Kidney epithelial cell (primary cell): ENCODE measurements at places on chromosomes 12 and 14.

DNA sequence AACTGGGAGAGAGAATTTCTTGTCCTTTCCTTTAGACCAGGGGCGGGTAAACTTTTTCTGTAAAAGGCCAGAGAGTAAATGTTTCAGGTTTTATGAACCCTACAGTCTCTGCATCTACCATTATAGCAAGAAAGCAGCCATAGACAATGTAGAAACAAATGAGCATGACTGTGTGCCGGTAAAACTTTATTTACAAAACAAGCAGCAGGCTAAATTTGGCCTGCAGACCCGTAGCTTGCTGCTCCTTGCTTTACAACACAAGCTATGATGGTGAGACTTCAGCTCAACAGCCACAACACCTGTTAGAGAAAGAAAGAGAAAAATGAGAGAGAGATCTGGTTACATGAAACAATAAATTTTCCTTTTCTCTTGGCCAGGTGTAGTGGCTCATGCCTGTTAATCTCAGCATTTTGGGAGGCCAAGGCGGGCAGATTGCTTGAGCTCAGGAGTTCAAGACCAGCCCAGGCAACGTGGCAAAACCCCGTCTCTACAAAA lies 4.2 kb upstream of the CDC42BPB start:
- no peak for DNase-seq

DNA sequence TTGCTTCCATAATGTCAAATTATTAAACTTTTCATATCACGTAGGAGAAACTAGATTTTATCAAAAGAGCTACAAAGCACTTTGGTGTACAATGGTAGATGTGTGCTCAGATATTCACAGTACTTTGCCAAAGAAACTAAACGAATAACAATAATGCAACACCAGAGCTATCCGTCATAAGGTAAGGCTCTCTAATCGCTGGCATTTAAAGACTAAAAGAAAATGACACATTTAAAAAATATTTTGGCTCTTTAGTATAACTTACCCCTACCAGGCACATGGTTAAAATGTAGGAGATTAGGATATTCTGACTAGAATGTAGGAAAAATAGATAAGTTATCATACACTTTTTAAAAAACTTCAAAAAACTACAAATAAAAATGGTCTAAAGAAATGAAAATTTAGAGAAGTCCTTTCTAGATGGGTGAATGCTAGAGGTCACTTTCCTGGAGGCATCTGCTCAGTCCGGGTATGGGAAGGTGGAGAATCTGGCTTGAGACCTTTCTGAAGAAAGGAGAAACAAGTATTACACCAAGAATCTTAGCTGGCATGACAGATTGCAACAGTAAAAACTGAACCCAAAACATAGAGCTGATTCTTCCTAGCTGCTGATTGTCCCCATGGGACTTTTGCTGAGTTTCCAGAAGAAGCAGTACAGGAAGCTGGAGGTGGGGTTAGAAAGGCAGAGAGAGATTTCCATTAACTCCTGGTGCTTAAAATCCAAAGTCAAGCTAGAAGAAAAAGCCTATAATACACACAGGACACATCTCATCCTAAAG lies 67.9 kb downstream of the FAR2 start:
- DNase-seq: no peak

DNA sequence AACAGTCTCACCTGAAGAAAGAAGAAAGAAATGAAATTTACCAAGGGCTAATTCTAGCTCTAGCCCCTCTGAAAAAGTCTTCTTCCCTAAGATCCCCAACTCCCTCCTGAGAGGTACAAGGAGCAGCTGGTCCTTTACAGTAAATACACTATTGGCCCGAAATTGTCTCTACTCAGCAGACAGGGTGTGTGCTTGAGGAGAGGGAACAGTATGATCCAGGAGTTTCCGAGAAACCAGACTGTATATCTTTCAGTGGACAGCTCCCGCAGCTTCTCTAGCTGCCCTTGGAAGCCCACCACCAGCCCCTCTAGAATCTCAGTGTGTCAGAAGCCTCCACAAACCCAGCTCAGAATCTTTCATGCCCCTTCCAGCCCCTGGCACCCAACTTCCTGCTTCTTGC lies 8.1 kb downstream of the GPR84 start:
- no peak for DNase-seq

DNA sequence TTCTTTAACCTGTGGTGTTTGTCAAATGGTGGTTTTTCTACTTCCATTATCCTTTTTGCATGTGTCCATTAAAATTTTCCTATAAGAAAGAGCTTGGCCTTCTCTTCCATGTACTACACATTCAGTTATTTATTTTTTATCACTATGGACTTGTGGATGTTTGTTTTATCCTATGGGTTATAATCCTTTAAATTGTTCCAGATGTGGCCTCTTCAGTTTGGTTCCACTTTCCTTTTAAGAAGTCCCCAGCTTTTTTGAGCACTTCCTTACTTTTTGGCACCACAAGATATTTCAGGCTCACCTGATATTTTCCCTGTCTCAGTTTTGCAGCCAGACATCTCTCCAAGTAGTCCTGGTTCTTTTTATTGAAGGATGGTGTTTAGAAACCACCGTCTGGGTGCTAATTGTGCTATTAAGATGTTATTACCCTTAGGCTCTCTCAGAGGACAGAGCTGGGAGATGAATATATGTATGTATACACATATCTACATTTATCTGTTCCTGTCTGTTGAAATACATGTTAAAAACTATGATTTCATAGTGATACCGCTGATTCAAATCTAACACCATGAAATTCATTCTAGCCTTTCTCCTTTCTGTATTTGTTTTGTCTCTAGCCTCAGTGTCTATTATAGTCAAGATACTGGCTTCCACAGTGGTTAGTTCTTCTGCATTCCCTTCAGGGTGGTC lies 408.5 kb upstream of the RGS6 start:
- DNase-seq: no peak

DNA sequence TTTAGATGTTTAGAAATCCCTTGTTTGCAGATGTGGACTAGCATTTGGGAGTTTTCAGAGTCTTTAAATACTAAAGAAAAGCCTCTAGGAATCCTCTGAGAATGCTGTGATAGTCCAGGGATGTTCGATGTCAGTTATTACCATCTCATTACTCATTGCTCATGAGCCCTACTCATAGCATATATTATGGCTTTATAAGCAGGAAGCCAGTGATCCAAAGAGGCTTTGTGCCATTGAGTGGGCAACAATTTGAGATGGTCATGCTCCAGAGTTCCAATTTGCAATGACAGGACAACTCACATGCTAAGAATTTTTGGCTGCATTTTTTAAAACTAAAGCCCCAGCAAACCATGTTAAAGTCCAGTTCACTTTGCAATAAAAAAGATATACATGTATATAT lies 163.0 kb downstream of the OTOGL start:
- peak; percentile 44 for DNase-seq

DNA sequence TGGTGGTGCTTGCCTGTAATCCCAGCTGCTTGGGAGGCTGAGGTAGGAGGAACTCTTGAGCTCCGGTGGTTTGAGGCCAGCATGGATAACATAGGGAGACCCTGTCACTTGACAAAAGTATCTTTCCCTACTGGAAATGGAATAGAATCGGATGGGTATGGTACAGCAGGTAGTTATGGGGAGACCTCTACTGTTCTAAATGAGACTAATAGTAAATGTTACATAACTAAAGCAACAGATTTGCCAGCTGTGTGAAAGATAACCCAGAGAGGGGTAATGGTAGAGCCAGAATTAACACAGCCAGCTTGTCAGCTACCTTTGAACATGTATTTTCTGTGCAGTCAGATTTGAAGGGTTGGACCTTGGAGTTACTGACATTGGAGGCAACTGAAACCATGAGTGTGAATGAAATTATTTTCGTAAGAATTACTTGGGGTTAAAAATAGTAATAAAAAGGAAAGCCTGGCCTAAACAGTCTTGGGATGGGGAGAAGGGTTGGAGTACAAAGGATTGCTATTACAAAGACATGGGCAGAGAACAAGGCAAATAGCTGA lies 21.7 kb upstream of the NUP107 start:
- DNase-seq: no peak

- DNase-seq: no peak
Observed at GRCh38 chr14:54659365-54659764, 92.4 kb downstream of the SAMD4A start.

DNA sequence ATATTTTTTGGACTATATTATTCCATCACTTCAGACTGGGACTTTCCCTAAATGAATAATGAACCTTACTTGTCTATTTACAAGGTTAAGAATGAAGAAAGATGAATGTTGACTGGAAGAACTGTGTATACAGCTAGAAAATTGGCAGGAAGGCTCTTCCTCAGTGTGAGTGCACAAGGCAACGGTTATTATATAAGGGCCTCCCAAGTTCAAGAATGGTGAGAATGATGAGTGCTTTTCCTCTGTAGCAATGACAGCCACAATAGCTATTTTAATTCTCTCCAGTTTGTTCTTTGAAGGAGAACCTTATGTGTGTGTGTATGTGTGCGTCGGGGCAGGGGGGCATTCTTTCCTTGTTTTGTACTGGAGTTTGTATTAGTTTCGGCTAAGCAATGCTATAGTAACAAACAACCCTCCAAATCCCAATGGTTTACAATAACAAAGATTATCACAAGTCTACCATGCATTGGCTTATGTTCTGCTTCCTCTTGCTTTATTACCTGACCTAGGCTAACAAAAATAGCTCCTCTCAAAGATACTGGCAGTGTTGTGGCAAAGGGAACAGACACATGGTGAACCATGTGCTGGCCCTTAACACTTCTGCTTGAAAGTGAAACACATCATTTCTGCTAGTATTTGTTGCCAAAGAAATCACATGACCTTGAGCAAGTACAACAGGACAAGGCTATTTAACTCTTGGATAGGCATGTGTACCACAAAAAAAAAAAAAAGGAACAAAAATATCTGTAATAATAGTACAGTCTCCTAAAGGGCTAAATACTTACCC lies 139.5 kb downstream of the RMST start:
- DNase-seq: no peak

DNA sequence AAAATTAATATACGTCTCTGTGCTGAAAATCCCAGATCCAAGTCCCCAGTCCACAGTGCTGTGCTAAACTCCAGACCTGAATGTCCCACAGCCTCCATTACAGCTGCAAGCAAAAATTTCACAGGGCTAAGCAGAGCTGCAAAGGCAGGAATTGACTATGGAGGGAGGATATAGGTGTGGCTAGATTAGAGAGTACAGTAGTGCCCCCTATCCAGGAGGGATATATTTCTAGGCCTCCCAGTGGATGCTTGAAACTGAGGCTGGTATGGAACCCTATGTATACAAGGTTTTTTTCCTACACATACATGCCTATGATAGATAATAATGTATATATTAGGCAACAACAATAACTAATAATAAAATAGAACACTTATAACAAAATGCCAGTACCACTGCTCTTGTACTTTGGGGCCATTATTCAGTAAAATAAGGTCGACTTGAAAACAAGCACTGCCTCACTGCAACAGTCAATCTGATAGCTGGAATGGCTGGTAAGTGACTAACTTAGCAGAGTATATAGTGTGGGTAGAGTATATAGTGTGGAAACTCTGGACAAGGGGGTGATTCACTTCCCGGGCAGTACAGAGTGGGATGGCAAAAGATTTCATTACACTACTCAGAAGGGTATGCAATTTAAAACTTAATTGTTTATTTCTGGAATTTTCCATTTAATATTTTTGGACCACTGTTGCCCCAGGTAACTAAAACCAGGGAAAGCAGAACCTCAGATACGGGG lies 82.7 kb downstream of the C14orf132 start:
- DNase-seq: no peak

- no peak for DNase-seq
Observed at GRCh38 chr14:74934476-74935359, 11.7 kb upstream of the RPS6KL1 start.

- no peak for DNase-seq
Observed at GRCh38 chr14:79111987-79112501, 941.9 kb downstream of the NRXN3 start.

DNA sequence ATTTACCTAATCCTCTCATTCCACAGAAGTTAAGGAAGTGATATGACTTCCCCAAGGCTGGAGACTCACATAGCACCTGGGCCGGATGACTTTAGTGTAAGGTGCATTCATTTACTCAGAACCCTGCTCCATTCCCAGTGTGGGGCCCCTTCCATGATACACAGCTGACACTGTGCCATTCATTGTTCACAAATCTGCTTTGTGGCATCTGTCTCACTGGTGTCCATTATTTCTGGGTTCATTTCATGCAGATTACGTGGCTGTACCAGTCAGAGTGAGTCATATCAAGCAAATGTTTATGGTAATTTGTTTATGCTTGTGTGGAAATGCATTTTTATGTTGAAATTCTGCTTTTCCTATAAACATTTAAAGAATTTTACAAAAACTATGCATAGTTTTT lies 5.2 kb downstream of the ANO4 start:
- DNase-seq: no peak

DNA sequence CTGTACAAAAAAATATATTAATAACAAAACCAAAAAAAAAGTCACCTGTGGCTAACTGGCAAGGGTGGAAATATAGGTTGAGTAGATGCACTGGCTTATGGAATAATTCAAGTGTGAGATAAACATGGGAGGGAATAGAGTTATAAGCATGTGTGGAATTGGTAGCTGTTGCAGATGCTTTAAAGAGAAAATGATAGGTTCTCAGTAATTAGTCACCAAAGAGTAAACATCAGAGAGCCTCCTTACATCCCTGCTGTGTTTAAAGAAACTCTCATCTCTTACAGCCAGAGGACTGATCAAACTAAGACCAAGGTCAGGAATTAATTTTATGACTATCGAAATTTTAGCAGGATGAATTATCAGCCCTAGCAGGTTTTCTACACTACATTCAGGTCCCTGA lies 70.5 kb downstream of the EGLN3 start:
- DNase-seq: no peak

DNA sequence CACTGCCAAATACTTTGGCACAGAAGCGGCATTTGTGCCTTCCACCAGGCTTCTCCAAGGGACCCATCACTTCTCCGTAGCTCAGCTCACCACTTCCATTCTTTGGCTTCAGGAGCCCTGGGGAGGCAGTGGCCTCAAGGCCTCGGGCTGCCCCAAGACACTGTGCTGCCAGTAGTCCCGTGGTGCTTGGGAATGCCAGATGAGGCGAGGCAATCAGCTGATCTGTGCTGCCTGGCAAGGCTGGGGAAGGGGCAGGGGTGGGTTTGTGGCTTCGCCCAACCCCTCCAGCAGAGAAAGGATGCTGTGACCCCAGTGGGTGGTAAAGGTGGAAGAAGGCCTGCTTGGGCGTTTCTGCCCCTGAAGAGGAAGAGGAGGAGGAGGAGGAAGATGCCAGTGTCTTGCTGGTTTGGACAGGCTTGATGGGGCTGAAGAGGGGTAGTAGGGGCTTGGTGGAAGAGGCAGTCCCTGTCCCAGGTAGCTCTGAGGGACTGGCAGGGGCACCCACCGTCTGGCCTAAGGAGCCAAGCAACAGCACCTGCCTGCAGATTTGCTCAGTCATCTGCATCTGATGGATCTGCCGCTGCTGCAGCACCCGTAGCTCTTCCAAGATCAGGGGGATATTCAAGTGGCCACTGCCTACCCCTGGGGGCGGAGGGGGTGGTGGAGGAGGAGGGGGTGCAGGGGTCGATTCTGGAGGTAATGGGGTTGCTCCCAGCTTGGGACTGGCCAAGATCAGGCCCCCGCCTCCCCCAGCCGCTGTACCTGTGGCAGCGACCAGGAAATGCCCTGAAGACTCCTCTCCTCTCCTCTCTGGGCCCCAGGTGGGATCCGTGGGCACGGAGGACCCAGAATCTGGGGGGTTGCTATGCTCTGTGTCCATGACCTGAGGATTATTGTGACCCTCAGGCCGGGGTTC lies 1.3 kb downstream of the SALL2 start:
- no peak for DNase-seq
